ENCODE measurements at places on chromosomes 6 and 20.
A peak's percentile ranks its signal among the peaks of the same experiment; 100 is the strongest.

DNA sequence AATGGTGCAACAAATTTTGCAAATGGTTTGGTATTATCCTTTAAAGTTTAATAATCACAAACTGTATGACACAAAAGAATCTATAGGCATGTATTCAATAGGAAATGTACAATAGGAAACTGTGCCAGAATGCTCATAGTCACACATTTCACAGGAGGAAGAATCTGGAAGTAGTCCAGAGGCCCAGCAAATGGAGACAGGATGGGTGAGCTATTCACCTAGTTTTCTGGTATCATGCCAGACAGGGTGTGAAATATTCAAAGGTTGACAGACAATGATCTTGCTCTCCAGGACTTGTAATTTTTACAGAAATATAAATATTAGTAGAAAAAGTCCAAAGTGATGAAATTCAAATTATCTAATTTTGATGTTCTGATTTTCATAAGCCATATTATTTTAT is 520.1 kb upstream of the IMPG1 start:
- no peak for DNase-seq

DNA sequence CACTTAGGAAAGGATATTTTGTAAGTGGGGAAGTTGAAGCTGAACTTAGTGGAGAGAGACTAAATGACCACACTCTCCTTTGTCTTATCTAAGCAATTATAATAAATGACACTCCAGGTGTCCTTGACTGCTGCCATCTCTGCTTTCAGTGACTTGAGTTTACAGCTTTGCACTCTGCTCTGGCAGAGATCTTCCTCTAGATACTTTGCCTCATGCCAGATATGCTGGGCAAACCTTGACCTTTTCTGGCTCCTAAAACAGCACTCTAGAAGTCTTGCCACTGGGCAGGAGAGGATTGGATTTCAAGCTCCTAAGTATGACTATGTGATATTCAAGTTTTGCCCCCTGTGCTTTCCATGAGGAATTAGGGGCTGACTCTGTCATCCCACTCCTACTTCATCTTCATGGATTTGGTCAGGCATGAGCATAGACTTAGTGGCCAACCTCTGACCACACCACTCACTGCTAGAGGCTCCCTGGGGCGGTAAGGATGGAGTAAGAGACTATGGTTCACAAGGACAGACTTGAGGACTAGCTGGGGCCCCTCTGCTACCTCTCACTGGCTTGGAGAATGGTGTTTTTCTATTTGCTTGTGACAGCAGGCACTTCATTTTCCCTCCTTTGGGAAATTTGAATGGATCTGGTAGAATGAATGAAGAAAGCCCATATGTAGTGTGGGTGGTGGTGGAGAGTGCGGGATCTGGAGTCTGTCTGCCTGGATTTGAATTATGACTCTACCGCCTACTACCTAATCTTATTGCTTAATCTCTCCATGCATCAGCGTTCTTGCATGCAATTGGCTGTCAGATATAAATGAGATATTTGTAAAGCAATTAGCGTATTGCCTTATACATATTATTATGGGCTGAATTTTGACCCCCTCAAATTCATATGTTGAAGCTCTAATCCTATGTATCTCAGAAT is 191.4 kb downstream of the REV3L start:
- no peak for DNase-seq

- DNase-seq = no peak
Observed at GRCh38 chr6:157008568-157008967, 231.4 kb downstream of the ARID1B start.

GRCh38 chr6:41719436-41720261 is 15.8 kb downstream of the TFEB start:
- no peak for DNase-seq

DNA sequence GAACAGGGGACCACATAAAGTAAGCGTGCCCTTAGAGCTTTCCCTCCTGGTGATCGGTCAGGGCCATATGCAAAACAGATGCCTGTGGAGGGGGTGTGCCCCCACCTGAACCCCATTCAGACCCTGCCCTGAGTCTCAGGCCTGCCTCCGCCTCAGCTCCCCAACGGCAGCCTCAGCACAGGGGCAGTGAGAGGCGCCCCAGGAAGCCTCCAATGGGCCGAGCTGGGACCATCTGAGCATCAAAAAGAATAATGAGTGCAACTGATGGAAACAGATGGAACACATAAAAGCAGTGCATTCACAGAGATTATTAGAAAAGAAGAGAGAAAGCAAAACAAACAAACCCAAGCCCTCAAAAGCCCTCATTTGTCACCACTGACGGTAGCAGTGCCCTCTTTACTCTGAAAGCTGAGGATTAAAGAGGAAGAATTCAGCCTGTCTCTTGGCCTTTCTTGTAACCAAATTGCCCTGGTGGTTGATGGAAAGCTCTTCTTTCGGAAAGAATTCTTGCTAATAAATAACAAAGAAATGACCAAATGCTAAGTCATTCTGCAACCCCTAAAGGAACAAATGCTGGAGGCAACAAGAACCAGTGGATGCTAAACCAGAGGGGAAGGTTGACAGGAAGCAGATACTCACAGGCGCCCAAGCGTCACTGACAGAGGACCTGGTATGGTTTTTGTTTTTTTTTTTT is 6.8 kb downstream of the ADISSP start:
- DNase-seq = no peak

GRCh38 chr6:21953831-21954801 is 342.7 kb downstream of the PRL start:
- DNase-seq = no peak

GRCh38 chr6:132764370-132764769 is 6.7 kb upstream of the VNN2 start:
- DNase-seq = no peak

- no peak for DNase-seq
Observed at GRCh38 chr6:47145212-47145611, 103.1 kb upstream of the ADGRF1 start.

GRCh38 chr20:18543932-18544331 is 23.3 kb upstream of the SMIM26 start:
- no peak for DNase-seq

DNA sequence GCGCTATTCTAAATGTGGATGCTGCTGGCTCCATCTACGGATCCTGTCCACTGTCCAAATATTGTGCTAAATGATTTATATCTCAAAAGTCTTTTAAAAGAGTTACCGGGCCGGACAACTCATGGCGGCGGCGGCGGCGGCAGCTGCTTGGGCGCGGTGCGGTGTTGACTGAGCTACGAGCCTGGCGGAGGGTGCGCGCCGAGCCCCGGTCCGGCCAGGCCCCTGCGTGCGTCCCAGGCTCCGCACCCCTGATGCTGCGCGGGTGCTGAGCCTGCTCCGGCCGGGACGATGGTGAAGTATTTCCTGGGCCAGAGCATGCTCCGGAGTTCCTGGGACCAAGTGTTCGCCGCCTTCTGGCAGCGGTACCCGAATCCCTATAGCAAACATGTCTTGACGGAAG is 303.4 kb downstream of the CENPW start:
- no peak for DNase-seq

GRCh38 chr20:17972121-17972520 is 3.3 kb downstream of the MGME1 start:
- DNase-seq = no peak

DNA sequence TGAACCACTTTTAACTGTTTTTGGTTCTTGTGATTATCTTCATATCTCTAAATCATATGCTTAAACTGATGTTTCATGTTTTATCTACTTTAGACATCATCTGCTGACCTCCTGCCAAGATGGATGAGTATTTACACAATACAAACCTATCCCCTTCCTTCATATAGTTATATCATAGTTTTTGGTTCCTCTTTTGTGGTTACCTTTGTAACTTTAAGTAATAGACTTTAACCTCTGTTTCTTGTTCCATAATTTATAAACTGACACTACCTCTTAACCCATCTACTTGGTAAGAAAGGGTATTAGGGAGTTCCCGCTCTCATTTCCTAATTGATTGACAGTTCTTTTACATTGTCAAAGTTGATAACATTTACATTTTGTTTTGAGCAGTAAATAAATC is 11.9 kb downstream of the PCMT1 start:
- DNase-seq = no peak

DNA sequence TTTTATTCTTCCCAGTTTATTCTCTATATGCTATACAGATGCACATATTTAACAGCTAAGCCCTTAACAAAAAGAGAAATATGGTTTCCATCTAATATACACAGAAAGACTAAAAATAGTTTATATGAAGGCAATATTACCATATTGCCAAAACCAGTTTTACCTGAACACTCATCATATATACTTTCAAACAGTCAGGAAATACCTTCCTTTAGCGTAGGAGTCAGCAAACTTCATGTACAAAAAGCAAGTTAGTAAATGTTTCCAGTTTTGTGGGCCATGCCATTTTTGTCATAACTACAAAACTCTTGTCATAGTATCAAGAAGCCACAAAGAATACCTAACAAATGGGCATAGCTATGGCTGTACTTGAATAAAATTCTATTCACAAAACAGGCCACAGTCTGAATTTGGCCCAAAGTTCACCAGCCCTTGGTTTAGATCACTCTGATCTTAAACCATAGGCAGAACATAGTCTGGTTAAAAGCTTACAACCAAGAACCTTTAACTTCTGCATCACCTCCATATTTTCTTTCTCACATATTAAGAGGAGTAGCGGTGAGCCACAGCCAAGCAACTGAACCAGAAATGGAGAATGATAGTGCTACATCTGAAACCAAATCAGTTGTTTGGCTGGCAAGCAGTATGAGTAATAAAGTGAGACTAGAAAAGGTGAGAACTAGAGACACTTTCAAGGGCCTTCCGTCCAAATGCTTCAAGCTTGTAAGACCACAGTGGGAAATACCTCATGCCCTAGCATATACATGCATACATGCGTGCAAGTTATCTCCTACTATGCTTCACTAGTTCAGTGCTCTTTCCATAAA is 116.6 kb downstream of the PTPRK start:
- DNase-seq = no peak

- no peak for DNase-seq
Observed at GRCh38 chr6:159627939-159628338, 65.1 kb downstream of the SOD2 start.

DNA sequence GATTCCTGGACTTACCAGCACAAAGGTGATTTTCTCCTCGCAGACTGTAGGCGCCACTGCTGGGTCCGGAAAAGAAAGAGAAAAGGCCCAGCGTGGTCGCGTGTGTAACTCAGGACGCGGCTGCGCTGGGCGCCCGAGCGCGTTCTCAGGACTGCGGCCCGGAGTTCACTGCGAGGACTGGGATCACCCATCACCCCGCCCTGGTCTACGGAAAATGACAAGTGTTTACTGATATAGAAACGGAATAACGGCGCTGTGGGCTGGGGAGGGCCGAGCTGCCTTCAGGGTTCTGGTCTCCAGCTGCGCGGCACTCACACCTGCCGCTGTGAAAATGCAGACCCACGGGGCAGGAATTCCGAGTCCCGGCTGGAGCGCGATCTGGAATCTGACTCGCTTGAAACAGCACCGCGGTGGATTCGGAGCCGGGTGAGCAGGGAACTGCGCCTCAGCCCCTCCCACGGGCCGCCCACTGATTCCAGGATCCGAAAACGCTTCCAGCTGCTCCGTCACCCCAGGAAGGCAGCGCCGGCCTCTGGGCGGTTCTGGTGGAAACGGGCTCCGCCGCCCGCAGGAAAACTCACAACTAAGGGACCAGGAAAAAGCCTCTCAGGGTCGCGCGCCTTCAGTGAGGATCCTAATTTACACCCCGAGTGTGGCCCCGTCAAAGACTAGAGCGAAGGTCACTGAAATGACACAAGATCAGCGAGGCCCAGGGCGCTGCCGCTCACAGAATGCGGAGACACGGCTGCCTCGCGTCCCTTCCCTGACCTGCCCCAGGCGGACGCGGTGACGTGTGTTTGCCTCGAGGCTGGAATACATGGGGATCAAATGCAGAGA is 34.5 kb downstream of the HLA-A start:
- peak; percentile 59 for DNase-seq

GRCh38 chr20:63287697-63288580 is 5.0 kb upstream of the COL20A1 start:
- no peak for DNase-seq

DNA sequence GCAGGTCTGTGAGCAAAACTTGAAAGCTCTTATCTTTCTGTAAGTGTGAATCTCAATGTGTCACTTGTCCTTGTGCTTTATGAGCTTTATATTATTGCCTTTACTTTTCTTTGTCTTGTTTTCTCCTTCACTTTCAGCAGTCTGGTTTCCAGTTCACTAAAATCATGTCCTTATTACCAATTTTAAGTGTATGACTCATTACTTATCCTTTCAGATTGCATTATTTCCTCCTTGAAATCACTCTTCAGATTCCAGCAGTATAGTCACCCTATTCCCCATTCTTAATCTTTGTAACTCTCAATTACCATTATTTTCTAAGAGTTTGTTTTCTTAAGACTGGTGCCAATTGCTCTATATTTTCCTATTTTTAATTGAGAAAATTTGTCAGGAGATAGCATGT is 117.4 kb upstream of the GRIK2 start:
- no peak for DNase-seq

GRCh38 chr20:50704514-50704913 is 13.2 kb upstream of the RIPOR3 start:
- DNase-seq = no peak

GRCh38 chr6:123745895-123746294 is 57.8 kb upstream of the NKAIN2 start:
- DNase-seq = no peak

- DNase-seq = no peak
Observed at GRCh38 chr20:48926821-48927220, 5.3 kb downstream of the ARFGEF2 start.

- DNase-seq = no peak
Observed at GRCh38 chr20:5145365-5146098, 18.7 kb downstream of the CDS2 start.

DNA sequence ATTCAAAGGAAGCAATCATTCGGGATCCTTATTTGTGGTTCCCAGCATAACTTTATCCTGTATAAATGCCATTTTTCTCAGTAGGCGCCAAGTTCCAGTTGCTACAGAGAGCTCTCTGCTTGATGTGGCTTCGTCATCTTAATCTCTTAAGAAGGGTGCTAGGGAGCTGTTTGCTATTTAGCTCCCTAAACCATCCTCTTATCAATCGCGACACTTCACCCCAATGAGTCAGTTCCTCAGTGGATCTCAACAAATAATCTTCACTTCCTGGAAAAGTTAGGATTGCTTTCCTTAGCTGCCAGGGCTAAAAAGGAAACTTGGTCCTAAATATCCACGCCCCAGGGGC is 1.3 kb upstream of the NKAIN2 start:
- no peak for DNase-seq

GRCh38 chr20:63574829-63575743 is 1.0 kb upstream of the HELZ2 start:
- no peak for DNase-seq

DNA sequence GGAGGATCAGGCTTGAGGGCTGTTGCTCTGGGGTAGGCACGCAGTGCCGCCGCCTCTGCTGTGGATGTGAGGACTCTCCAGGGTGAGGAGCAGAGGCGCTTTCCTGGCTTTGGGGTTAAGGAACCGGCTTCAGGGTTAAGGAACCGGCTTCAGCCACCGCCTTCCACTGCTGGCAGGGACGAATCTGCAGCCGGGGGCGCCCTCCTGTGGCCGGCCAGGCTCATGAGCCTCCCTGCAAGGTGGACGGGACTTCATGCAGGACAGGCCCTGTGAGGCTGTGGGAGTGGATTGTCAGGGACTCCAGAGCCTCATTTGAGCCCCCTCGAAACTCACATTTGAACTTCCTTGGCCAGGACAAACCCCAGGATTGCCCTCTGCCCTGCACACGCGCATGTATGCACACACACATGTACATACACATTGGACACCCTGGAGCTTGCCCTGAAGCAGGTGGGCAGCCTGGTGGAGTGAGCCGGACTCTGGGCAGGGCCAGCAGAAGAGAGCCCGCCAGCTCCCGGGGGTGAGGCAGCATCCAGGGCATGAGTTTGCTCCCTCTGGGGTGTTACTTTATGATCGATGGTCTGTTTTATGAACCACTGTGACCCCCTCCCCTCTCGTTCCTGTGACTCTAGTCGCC is 146.9 kb downstream of the PHACTR3 start:
- DNase-seq = peak; percentile 89
